ENCODE measurements at places on chromosomes 4 and X.

GRCh38 chr4:7772711-7773385, 166.8 kb downstream of the AFAP1 start:
- DNase-seq = no peak

- DNase-seq = no peak
Measured at GRCh38 chrX:37816766-37817165, 30.6 kb downstream of the DYNLT3 start.

DNA sequence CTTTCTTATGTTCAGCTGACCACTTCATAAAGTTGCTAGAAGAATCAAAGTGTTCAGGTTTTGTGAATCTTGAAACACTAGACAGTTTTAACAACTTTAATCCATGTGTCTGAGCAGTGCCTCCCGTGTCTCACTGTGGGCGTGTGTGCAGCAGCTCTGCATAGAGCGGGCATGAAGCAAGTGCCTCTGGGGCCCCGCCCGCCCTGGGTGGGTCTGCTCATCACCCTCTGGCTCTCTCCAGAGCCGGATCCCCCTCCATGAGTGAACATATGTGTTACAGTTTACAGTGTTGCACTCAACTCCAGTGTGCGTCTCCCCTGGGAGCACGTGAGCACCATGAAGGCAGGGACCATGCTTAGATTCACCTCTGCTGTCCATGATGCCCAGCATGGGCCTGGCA, 37.6 kb upstream of the CRMP1 start:
- DNase-seq = no peak

GRCh38 chrX:153902385-153902784, 2.1 kb upstream of the AVPR2 start:
- no peak for DNase-seq

DNA sequence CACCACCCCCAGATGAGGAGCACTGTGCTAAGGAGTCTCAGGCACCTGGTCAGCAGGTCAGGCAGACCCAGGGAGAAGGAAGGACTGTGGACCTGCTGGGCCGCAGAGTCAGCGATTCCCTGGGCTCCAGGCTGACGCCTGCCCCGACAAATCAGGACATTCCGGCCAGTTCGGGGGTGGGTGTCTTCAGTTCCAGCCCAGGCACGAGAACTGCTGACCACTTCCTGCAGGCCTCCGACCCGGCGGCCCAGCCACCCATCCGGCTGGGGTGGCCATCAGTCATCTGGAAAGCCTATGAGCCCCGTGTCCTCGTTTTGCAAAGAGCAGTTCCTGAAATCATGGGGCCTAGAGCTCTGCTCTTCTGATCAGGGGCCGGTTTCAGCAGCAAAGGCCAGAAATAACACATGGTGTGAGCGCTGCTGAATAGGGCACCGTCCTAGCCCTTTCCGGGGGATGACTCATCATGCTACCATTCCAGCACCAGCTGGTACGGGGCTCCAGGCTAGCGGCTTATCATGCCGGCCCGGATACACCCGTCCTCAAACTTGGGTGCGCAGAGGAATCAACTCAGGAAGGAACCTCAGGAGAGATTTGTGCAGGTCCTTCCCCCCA, 7.8 kb upstream of the SH3TC1 start:
- DNase-seq = no peak

GRCh38 chr4:128320656-128321055, 33.0 kb upstream of the PGRMC2 start:
- DNase-seq = no peak

GRCh38 chrX:80432441-80432840, 12.2 kb downstream of the TENT5D start:
- DNase-seq = no peak

DNA sequence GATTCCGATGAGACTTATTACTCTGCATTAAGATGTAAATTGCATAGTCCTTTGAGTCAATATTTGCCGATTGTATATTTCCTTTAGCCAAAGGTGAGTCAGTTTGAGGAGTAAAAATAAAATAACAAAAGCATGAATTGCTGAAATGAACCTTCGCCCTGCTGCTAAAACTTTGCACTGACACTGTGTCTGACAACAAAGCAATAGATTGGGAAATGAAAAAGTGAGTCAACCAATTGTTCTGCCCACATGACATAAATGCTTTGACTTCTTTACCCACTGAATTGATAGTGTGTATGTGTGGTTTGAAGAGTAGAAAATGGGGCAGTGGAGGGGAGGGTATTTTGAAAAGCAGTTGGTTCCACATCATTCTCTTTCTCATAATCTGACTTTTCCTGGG, 88.4 kb upstream of the AFF2 start:
- no peak for DNase-seq

DNA sequence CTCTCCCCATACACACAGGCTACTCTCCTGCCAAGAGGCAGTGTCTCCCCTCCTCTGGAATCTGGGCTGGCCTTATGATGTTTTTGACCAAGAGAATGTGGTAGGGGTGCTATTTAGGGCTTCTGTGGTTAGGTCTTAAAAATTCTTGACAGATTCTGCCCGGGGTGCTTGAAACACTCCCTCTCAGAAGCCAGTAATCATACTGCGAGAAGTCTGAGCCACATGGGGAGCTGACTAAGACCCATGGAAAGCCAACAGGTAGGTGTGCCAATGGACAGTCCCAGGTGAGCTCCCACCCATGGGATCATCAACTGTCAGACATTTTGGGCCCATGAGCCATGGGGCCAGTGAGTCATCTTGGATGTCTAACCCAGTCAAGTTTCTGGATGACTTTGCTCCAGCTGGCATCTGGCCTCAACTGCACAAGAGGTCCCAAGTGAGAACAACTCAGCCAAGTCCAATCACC, 315.7 kb downstream of the FBXW7 start:
- DNase-seq = no peak

GRCh38 chr4:47118192-47118929, 87.0 kb downstream of the GABRB1 start:
- no peak for DNase-seq

GRCh38 chrX:64456828-64457227, 61.6 kb upstream of the MTMR8 start:
- no peak for DNase-seq

GRCh38 chrX:103640401-103641155, 11.8 kb downstream of the TCEAL1 start:
- peak; percentile 47 for DNase-seq

GRCh38 chr4:169627307-169627706, 6.9 kb downstream of the CLCN3 start:
- no peak for DNase-seq

DNA sequence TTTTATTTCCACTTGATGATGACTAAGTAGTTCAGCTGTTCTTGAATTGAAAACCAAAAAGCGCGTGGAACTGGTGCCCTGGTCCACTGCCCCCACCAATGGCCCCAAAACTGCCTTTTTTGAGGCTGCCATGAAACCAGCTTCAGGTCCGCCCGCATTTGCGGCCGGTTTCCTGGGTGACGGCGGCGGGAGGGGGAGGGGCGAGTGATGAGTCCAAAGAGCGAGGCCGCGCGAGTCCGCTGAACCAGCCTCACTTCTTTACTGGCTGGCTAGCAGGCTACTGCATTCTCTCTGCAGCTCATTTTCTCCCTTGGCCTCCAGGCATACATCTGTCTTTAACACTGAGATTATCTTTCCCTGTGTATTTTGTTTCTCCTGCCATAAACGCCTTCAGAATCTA, 72.9 kb upstream of the FABP2 start:
- DNase-seq = no peak

DNA sequence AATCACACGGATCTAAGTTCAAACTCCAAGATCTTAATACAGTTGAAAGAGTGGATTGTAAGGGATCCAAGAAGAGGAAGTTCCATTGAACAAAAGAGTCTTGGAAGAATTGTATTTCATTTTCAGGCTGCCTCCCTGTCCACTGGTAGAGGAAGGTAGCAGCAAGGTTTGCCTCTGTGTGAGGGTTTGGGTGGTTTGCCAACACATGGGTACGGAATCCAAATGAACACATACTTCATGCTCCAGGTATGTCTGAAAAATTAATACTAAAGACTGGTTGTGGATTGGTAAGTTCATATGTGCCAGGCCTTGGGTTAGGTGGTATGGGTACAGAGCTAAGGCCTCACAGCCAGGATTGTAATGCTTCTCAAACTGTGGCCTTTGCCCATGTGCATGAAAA, 523.6 kb upstream of the BOD1L1 start:
- no peak for DNase-seq

DNA sequence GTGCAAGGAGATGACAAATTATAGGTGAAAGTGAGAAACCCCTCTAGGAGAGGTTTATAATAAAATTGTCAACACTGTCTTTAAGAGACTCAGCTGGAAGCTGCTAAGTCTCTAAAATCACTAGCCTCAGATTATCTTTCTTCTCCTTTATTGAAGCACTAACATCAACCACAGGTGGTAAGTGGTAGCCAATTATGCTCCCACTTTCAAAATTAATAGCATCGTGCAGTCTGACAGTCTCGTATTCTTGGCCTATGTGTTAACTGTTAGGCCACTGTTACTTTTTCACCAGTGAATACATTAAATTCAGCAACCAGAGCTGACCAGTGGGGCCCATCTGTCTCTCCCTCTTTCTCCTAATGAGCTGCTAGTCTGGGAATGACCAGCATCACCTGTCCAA, 674.1 kb downstream of the RAPGEF2 start:
- DNase-seq = no peak

GRCh38 chr4:3522651-3523050, 9.6 kb downstream of the LRPAP1 start:
- DNase-seq = no peak

GRCh38 chrX:74251006-74251930, 52.7 kb upstream of the ZCCHC13 start:
- peak; percentile 76 for DNase-seq

- DNase-seq = no peak
Measured at GRCh38 chr4:2127609-2128332, 68.6 kb downstream of the NAT8L start.

DNA sequence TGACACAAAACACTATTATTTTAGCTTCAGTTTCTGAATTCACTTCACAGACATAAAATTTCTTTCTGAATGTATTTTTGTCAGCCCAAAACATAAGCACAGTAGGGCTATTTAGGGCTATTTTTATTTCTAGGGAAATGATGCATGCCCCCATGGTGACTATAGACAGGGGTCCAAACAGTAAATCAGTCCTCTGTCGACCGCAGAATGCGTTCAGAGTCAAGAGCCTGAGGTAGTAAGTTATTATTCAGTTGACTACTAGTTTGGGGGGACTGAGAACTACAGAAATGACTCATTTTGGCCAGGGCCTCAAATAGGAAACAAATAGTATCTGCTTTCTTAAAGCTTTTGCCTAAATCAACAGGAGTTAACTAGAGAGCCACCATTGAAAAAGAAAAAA, 414.4 kb downstream of the AFF2 start:
- DNase-seq = no peak

DNA sequence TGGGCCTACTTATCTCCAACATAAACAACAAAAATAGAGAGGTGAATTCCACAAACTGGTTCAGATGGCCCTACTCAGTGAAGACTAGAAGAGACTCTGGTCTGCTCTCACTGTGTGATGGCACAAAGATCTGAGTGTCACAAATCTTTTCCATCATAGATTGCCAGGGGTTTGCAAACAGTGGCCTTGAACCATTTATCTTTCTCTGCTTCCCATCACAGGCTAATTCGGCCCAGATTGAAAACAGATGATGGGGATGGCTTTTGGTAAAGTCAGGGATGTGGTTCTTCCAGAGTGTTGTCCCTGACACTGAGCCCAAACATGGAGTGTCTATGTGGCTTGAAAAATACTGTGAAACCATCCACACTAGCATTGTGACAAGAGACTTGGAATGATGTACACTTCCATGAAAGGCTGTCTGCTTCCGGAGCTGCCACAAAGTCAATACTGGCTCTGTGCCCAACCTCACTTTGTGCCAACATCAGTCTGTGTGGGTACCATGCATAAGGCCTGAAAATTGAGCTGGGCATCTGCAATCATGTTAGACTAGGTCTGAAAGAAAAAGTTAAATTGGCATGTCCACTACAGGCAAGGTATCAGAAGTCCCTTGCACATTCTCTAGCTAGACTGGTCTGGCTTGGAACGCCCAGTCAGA, 25.2 kb upstream of the PLAC1 start:
- no peak for DNase-seq

GRCh38 chr4:101774807-101775206, 15.7 kb upstream of the BANK1 start:
- DNase-seq = peak; percentile 88

DNA sequence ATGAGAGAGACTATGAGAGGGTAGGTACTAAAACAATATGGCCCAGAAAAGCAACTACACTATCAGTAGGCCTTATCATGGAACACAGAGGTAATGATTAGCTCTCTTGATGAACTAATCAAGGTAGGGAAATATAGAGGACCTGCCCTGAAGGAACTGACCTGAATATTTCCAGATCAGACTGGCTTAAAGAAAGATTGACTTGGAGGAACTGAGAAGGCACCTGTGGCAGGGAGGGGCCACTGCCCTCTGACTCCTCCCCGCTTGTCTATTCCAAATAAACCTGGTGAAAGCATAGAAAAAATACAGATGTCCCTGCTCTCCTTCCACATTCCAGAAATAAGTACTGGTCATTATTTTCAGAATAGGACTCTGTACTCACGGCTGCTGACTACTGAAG, 5.5 kb downstream of the RPS6KA6 start:
- no peak for DNase-seq

- peak; percentile 73 for DNase-seq
Measured at GRCh38 chrX:10615931-10616774, 4.2 kb downstream of the MID1 start.

DNA sequence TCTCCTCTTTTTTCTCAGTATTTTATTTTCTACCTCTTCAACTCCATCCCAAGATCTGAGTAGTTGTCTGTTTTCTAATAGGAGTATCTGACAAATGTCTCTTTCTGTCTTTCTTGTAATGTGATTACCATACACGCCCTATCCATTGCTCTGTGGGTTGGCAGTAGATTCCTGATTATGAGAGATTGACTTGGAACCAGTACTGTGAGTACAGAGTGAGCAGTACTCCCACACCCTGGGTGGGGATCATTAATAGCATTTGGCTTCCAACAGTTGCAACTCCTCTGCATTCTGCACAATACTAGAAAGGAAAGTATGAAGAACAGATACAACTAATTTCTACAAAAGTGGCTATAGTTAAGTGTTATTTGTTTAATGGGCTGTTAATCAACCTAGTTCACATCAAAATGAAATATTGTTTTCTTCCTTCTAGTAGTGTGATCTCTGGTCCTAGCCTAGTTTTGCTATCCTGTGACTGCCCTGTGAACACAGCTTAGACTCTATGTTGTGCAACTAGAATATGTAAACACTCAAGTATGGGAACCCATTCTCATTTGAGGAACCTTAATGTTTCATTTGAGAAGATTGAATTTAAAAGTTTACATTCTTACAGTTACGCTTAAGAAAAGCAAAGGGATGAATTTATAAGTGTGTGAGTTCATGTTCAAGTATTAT, 112.9 kb downstream of the PTPN13 start:
- peak; percentile 38 for DNase-seq

GRCh38 chr4:86848732-86849619, at the start of gene SLC10A6:
SLC10A6 (minus strand) TSS chr4:86849384; CDS start chr4:86849115, 269 bp downstream.
- no peak for DNase-seq

DNA sequence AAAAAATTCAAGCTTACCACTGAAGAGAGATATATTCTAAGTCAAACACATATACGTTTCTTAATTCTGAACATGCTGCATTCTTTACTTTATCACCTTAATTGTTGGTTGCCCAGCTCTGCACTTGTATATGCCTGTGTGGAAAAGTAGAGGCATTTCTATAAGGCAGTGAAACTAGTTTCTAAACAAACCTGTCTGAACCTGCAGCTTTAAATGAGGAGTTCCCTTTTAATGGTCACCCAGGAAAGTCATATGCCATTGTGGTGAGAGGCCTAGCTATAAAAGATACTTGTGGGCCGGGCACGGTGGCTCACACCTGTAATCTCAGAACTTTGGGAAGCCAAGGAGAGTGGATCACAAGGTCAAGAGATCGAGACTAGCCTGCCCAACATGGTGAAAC, 147.4 kb upstream of the RXFP1 start:
- no peak for DNase-seq
